ENCODE measurements at places on chromosomes 12 and 14.

GRCh38 chr12:131912518-131913274 is 16.4 kb upstream of the PUS1 start:
- DNase-seq, result peak; percentile 95

DNA sequence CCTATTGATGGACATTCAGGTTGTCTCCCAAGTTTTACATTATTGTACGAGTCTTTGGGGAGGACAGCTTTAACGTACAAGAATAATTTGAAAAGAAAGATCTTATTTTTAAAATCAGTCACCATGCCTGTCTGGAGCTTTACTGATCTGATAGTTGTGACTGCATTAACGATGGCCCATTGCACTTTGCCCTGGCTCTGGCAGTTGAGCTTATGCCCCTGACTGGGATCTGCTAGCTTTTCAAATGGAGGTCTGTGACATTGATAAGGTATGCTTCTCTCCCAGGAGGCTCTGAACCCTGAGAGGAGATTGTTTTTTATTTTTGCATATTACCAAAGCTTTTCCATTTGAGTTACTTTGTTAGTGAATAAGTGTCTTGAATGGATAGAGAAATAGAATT is 17.9 kb upstream of the RAB3IP start:
- DNase-seq, result no peak

DNA sequence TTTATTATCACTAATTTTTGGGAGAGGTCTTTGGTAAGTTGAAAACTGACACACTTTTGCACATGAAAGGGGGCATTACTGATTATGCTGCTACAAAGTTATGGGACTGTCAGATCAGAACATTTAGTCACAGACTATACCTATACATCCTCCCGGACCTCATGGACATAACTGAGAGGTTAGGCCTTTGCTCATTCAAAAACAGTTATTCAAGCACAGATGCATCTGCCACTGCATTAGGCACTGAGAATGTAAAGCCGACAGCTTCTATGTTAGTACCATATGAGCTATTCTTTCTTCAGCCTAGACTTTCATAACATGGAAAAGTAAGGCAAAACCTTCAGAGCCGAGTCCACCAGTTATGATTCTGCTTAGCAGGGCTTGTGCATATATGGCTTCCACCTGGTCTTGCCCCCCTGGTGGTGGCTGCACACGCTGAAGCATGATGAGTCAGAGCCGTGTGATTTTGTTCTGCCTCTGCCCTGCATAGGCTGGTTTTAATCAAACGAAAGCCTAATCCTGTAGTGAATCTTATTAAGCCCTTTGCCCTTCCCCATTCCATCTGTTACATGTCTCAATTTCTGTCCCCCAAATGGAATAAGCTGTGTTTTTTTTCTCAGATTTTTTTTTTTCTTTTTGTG is 21.8 kb upstream of the RNU6-8 start:
- no peak for DNase-seq

DNA sequence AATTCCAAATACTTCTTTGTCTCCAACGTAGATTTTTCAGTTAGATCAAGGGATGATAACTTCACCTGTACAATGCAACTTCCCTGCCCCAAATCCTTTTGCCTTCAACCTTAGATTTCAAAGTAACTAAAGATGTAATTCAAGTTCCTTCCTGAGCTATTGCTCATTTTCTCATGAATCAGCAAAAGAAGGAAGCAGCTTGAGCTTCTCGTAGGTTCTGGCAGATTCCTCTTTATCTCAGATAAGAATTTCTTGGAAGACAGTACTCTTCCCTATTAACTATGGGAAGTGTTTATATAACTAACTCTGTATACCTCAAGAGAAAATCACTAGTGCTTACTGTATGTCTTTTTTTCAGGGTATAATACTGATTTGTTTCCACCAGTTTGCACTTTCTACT is 203.8 kb downstream of the RASSF9 start:
- no peak for DNase-seq

DNA sequence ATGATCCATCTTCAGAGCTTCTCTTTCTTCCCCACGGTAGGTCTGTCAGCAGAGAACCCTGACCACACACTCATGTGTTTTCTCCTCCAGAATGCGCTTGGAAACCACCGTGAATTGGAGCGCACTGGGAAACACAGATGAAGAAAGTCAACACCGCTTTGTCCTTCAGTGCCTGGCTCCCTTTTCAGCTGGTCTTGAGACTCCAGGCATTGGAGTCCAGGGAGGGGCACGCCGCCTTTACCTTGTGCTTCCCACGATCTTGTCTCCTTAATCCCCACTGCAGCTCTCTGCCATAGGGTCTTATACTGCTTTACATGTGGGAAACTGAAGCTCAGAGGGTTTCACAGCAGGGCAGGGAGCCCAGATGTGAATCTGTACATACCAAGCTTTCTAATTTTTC is 1.1 kb downstream of the FAM90A1 start:
- DNase-seq, result no peak

DNA sequence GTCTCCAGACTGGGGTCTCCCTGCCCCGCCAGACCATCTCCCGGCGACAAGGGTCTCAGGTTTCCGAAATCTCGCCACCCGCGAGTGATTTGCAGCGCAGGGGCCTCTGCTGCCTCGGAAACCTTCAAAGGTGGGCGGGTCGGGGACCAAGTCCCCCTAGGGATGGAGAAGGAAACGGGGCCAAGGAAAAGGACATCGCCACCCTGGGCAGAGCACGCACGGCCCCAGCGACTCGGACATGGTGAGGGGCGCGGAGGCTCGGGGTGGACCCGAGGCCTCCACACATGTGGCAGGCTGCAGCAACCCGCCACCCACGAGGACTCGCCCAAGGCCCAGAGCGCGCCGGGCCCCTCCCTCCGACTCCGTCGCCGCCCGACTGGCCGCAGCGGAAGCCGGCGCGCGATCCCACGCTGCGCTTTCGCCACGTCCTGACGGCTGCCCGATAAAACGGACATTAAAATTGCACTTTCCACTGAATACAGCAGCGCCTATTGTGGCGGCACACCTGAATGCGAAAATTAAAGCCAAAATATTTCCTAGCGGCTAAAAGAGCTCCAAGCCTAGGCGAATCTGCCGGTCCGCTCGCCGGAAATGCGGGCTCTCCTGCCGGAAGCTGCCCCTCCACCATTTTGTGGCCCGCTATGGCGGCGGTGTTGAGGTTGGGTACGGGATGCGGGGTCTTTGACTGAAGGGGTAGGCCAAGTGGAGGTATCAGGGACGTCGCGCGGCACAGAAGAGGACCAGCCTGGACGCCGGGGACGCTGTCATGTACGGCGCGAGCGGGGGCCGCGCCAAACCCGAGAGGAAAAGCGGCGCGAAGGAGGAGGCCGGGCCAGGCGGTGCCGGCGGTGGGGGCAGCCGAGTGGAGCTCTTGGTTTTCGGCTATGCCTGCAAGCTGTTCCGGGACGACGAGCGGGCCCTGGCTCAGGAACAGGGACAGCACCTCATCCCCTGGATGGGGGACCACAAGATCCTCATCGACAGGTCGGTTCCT is at the start of gene SFSWAP:
TSS of gene SFSWAP (plus strand) at position 627 of the 994 bp plus-strand sequence. CDS start at position 767, 140 bp downstream.
- DNase-seq, result peak; percentile 81

GRCh38 chr12:3049611-3050249 is 27.4 kb upstream of the TSPAN9 start:
- no peak for DNase-seq

GRCh38 chr14:21041676-21042433 is at the start of gene RNASE7:
Gene RNASE7 (plus strand): TSS chr14:21042362. CDS start chr14:21042993, 631 bp downstream.
- DNase-seq, result no peak

GRCh38 chr12:6450091-6450868 is 1.6 kb upstream of the TAPBPL start:
- DNase-seq, result no peak

GRCh38 chr12:71456990-71457389 is 17.4 kb downstream of the LGR5 start:
- no peak for DNase-seq

- DNase-seq, result no peak
These were observed 63.2 kb downstream of the NOS1 start for GRCh38 chr12:117298191-117298590.

DNA sequence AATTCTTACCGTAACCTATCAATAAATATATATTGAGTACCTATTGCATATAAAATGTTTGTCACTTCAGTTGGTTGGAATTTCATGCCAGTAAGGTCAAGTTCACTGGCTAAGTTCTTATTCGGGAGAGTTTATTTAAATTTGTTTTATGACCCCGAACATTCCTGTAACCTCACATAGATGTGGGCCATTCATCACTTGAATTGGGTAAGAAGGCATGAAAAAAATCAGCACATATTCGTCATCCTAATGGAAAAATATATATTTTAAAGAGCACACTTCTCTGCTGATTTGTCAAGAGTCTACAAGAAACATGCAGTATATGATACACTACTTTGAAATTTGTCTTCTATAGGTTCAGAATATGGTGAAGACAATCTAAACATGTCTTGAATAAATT is 263.4 kb downstream of the CCDC91 start:
- DNase-seq, result no peak

DNA sequence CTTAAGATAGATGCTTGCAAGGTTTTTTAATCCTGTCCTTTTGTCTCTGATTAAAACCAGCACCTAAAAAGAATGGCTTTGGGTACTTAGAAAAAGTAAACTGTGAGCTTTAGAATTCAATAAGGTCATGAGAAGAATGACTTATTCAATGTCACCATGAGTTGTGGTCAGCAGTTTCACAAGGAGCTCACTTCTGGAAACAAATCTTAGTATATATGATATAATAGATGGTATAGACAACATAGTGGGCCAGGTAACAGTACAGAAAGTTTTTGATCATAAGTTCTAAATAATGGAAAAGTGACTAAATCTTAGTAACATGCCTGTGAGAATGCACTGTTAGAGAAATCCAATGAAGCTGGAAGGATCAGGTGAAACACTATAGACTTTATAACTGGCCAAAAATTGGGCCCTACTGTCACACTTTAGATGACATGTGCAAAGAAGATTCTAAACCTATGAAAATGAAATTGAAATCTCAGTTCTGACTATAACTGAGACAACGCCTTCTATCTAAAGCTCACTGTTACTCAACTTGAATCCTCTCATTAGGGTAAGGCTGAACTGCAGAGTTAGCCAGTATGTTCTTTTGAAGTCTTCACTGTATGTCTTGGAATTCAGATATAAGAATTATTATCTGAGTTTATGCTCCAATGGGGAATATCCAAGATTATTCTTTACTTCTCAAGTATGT is 42.4 kb upstream of the RAD51AP1 start:
- no peak for DNase-seq

- peak; percentile 62 for DNase-seq
These were observed 23.4 kb upstream of the STON2 start for GRCh38 chr14:81423504-81423903.

GRCh38 chr14:73825551-73826188 is 26.0 kb upstream of the PTGR2 start:
- peak; percentile 96 for DNase-seq

GRCh38 chr14:55926007-55926406 is 192.2 kb upstream of the PELI2 start:
- DNase-seq, result peak; percentile 74

GRCh38 chr14:101968186-101968585 is 3.8 kb downstream of the DYNC1H1 start:
- DNase-seq, result no peak

DNA sequence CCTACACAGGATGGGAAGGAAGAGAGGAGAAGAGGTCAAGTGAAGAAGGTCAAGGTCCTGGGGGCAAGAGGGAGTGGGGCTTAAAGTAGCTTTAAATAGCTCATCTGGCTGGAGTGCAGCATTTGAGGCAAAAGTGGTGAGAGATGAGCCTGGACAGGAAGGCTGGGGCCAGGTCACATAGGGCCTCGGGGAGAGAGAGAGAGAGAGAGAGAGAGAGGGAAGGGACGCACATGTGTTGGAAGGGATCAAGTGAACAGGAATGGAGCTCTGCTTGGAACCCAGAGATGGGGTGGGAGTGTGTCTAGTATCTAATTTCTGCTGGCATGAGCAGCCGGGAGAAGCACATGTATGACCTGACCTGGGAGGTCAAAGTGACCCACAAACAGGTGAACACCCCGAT is 407.5 kb downstream of the MED13L start:
- no peak for DNase-seq
